ENCODE measurements at places on chromosomes 4 and X.

- no peak for DNase-seq
These were observed 986 bp downstream of the MTMR8 start for GRCh38 chrX:64394059-64394873.

DNA sequence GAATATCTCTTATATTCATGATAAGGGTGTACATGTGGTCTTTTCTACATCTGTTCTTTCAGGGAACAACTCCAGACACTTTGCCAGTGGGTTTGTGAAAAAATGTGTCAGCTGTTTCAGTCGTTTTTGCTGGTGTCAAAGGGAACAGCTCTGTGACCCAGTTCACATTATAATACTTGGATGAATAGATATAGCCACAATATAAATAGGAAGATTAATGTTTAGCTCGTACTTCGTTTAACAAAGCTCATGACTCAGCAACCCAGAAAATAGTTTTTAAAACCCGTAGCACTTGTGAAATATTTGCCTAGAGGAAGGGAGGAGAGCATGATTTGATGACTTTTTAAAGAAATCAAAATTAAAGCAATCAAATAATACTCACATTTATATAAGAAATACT is 7.9 kb downstream of the LIAS start:
- no peak for DNase-seq

DNA sequence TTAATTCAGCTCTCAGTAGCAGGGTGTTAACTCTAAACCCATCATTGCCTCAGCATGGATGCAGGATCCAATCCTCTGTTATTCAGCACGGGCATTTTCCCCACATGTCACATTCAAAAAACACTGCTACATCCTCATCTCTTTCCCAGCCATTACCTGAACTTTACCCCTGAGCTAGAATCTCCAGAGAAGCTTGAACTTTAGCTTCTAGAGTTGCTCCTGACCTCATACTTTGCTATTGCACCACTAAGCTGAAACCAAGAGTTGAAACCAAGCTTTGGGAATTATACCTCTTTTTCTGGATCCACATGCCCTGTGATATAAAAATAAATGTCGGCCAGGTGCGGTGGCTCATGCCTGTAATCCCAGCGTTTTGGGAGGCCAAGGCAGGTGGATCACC is 90.7 kb downstream of the SHROOM3 start:
- no peak for DNase-seq

- no peak for DNase-seq
These were observed 261.1 kb upstream of the GATB start for GRCh38 chr4:152021788-152022438.

- DNase-seq: no peak
These were observed 185.1 kb upstream of the DIPK2B start for GRCh38 chrX:45385757-45386156.

DNA sequence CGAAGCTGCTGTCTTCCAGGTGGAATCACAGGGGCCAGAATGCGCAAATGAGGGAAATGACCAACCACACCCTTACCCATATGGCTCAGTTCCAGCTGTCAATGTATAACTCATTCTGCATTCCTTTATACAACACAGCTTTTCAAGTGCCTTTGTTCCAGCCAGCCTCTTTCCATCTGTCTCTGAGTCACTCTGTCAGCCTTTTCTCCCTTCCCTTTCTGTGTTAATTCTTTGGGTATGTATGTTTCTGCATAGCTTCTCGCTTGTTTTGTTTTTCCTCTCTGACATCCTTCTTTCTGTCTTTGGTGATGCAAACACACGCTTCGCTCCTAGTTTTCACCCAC is 54.5 kb downstream of the RS1 start:
- DNase-seq: no peak

- DNase-seq: no peak
These were observed 218.5 kb downstream of the APBB2 start for GRCh38 chr4:40995850-40996249.

DNA sequence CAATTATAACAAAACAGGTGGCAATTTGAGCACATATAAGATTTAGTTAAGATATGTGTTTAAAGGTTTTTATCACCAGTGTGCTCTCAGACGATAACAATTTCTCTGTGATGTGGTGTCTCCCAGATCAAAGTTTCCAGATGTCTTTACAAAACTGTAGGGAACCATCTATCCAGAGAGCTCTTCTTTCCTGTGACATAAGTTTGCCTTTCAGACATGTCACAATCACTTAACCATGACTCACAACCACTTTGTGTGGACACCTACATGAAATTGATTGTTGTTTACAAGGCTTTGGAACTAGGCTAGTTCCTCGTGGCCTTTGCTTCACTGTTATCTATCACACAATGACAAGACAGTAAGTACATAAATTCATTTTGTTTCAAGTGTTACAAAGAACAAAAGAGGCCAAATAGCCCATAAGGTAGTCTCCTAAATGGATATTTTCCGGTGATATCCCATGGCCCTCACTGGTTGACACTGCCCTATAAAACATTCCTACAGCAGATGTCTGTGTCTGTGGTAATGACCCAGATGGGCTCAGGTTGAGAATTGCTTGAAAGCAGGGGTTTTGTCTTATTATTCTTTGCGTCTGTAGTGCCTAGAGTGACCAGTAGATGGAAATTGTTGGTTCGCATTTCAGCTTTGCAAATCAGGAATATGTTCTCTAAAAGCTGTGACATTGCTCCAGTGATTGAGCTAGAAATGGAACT is 297.8 kb upstream of the FAM241A start:
- DNase-seq: no peak

DNA sequence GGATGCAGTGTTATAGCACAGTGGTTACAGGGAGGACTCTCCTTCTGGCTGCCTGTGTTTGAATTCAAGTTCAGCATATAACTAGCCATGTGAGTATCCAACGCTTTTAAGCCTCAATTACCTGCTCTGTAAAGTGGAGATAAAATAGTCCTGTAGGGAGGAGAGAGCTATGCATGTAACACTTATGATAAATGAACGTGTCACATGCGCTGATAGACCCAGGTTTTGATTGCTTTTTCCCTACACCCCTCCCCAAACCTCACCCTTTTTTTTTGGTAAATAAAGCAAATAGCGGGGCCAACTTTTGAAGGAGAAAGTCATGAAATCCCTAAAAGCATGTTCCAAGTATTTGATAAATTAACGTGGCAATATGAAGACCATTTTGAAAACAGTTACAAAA is 20.4 kb upstream of the AMELX start:
- DNase-seq: no peak

- DNase-seq: no peak
These were observed 15.3 kb downstream of the USP46 start for GRCh38 chr4:52643785-52644244.

All from HL-60 (cell line).